ENCODE measurements at places on chromosomes 13 and 19. TPM values are rescaled to one million over a fixed set of nuclear protein-coding genes. Genes with fewer than 3 reads are reported as not detected.
A peak's percentile ranks its signal among the peaks of the same experiment; 100 is the strongest.

Gene SCN1B
- 2.7 TPM for total RNA-seq

- DNase-seq: no peak
These were observed 10.5 kb downstream of the CEBPA start for GRCh38 chr19:33291623-33292534.

Gene RNF113B
- total RNA-seq: not detected

DNA sequence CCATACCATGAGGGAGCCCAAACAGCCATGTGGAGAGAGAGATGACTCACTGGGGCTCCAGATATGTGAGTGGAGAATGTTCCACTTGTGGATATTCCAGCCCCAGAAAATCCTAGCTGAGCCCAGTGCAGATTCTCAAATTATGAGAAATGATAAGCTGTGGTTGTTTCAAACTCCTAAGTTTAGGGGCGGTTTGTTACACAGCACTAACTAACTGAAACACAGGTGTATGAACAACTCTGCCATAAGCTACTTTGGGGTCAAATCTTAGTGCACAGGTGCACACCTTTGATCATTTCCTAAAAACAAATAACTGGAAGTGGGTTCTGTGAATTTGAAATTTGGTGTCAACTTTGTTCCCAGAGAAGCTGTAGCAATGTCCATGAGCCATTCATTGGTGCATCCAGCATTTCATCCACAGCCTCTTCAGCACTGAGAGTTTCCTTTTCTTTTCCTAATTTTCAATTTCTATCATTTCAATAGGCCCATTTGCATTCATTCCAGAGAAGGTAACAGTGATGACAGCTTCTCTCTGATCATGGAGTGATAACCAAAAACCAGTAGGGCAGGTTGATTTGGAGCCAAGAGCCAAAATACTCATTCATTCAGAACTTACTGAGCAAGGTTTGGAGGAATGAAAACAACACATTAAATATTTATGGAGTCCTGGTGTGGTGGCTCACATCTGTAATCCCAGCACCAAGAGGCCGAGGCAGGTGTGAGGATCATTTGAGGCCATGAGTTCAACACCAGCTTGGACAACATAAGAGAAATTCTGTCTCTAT, 8.8 kb upstream of the CLPP start:
- no peak for DNase-seq

Gene FUT2
- total RNA-seq: not detected

GRCh38 chr19:31310432-31311133, 38.7 kb downstream of the TSHZ3 start:
- DNase-seq: no peak

Gene PPP1R13L
- 16.6 TPM for total RNA-seq

- no peak for DNase-seq
These were observed 680.1 kb downstream of the DIAPH3 start for GRCh38 chr13:59483501-59484145.

DNA sequence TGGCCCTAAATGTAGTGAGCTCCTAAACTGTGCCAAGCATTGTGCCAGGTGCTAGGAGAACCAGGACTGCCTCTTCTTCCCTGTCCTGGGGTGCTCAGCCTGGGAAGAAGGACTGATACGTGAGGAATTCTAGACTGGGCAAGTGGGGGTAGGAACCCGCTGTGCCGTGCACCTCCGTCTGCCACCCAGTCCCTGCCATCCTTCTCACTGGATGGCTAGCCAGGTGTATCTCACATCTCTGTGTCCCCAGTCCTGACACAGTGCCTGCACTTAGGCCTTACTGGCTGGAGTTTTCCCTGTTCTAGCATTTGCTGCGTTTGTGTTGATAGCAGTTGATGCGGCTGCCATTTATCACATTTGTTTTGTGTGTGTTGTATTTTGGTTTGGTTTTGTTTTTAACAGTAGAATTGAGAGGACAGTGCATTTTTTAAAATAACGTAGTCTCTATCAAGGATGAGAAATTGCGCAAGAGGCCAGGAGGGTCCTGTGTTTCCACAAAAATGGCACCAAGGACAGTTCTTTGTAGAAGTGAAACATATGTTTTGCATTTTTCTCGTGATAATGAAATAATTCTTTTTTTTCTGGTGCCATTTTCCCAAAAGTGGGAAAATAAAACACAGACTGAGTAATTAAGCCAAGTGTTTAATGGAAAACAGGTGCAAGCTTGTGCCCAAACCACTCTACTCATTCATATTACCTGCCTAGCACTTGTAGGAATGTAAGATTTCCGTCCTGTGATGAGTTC, 4.7 kb upstream of the GPR183 start:
- no peak for DNase-seq

GRCh38 chr13:37453246-37453645, 145.3 kb downstream of the POSTN start:
- DNase-seq: no peak

Gene ADAT3
- 9.1 TPM for total RNA-seq

Gene MEF2B
- total RNA-seq: 3.0 TPM

GRCh38 chr13:39577203-39577602, 25.8 kb downstream of the LHFPL6 start:
- DNase-seq: no peak

DNA sequence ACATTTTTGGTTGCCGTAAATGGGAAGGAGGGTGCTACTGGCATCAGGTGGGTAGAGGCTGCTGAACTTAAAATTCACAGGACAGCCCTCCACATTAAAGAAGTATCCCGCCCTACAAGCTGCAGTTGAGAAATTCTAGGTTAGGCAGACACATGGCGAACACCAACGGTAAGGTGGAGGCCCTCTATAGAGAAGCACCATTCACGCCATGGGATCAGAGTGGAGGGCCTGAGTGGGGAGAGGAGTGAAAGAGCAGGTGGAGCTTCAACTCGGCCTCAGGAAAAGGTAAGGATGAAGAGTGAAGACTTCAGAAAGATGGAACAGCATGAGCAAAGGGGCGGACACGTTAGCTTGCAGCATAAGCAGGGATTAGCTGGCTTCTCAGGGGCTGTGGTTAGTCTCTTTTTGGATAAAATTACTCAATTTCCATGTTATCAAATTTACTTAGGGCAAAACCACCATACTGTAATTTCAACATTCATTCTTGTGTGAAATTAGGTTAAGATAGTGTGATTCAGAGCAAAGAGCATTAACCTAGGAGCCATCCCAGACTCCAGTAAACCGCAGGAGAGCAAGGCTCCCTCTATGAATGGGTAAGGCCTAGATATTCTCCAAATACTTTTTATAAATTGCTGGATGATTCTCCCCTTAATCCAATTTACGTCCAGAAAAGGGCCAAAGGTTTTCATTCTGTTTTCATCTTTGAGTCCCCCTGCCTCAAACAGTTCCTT, 1.2 kb downstream of the EEF1AKMT1 start:
- DNase-seq: no peak

Gene ZNF564
- total RNA-seq: 7.4 TPM

DNA sequence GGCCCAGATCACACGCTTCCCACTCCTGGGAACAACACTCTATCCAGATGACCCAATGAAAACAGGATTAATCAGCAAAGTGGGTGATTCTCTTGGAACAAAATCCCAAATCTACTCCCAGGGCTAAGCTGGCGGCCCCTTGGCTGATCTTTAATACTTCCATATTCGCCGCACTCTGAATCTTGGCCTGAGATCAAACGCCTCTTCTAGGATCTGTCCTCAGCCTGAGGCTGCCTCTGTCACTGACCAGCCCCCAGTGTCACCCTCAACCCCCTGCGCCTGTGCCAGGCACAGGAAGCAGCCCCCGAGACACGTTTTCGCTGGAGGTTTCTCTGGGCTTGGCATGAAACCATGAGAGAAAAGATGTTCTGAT, 2.4 kb upstream of the CTXN1 start:
- DNase-seq: no peak

DNA sequence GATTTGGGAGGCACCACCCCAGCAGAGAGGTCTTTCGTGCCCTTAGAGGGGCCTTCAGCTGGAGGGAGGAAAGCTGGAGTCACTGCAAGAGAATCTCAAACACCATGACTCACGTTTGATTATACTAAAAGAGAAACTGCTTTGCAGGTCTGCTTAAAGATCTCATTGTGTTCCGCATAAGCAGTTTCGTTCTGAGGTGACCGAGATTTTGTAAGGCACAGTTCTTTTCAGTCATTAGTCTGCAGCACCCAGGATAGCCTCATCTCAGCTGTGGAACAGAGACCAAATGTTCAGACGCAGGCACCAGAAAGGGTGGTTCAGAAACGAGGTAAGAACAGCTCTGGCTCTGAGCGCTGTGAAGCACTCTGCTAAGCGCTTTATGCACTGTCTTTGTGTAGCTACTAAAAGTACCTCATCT, 71.2 kb upstream of the GTF3A start:
- peak; percentile 31 for DNase-seq

- no peak for DNase-seq
These were observed 4.6 kb upstream of the ITGBL1 start for GRCh38 chr13:101447852-101448251.

Gene MEIOSIN
- total RNA-seq: not detected

DNA sequence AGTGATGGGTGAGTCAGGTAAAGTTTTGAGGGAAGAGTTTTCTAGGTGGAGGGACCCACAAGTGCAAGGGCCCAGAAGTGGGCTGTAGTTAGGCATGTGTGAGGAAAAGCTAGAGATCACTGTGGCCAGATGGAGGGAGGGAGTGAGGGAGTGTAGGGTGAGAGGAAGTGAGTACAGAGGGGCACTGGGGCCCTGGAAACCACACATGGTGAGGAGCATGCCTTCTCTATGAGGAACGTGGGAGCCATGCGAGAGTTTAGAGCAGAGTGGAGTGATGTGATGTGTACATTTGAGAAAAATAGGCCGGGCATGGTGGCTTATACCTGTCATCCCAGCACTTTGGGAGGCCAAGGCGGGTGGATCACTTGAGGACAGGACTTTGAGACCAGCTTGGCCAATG, 14.7 kb upstream of the SHKBP1 start:
- DNase-seq: no peak

Gene CEACAM8
- not detected for total RNA-seq

- no peak for DNase-seq
These were observed 716 bp upstream of the MAP2K2 start for GRCh38 chr19:4124638-4125037.

- DNase-seq: no peak
These were observed 1.6 kb downstream of the ADGRE3 start for GRCh38 chr19:14673088-14673487.

DNA sequence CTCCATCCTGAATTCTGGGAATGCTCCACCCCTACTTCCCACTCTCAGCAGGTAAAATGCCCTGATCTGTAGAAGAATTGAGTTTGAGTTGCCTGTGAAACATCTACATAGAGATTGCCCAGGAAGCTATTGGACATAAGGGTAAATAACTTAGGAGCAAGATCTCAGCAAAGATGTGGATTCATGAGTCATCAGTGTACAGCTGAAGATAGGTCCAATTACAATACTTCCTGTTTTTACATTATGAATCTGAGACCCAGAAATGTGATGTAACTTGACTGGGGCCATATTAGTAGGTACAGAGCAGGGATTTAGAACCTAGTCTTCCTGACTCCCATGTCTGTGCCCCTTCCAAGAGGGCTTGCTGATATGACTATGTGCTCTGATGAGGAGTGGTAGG, 79.4 kb upstream of the FNDC3A start:
- DNase-seq: no peak

DNA sequence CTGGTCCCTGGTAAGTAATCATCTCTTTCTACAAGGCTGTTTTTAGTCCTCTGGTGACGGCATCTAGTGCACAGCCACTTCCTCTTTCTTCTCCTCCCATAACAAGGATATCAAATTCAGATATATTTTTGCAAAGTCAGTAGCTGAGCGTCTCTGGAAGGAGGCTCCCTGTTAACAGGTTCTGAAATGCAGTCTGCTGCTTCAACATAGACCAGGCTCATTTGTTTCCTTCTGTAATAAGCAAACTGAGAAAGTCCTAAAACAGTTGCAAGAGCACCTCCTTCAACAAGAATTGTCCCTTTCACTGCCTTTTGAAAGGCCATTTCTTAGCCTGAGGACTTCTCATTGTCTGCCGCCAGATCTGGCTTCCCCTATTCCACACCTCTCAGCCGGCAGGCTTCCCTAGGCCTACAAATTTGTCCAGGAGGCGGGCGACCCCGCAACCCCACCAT, 7.4 kb upstream of the ZSCAN5A start:
- DNase-seq: no peak

DNA sequence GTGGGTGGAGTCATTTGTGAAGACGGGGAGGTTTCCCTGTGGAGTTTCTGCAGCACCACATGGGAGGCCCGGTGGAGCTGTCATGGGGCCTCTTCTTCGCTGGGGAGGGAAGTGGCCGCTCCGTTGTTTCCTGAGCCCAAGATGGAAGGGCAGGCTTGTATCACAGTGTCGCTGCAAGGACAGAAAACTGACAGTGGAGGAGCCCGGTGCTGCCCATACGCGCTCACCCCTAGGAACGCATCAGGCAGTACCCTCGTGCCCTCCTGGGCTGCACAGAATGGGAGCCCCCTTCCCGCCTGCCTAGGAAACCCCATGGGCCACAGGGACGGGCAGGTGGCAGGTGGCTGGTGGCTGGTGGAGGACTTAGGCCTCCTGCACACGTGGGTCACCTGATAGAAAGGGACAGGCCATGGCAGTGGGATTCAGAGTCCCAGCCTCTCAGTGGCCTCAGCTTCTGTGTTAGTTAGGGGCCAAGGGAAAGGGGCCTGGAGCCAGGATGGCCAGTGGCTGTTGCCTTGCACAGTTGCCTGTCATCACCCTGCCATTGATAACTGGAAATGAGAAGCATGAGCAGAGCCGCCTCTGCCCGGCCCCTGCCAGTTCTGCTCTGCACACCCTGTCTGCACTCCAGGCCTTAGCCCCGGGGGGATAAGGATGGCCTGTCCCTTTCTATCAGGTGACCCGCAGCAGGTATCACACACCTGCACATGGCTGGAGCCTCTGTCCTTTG, 7.6 kb downstream of the COL4A2 start:
- no peak for DNase-seq

- no peak for DNase-seq
These were observed 6.9 kb downstream of the FBN3 start for GRCh38 chr19:8142513-8142900.

DNA sequence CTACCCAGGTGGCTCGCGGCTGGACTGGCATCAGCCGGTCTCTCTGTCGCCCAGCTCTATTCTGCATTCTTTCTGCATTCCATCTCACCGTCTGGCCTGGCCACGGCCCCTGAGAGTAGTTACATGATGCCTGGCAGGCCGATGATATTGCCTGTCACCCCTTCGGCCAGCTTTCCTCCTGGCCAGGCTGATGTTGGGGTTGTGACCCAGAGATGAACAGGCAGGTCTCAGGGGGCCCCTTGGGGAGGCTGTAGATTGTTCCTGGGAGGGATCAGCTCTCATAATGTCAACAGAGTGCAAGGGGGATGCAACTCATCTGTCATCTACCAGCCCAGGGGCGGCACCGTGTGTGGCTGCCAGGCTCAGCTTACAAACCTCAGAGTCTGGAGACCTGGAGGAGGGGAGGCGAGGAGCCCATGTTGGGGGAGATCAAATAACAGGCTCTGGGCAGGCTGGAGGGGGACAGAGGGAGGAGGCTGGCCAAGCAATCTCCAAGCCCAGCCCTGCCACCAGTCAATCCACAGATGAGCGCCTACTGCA, 13.6 kb upstream of the FBXO17 start:
- DNase-seq: no peak

GRCh38 chr13:48857576-48857975, 118.1 kb upstream of the FNDC3A start:
- no peak for DNase-seq

Gene SIGLEC10
- 6.6 TPM for total RNA-seq

DNA sequence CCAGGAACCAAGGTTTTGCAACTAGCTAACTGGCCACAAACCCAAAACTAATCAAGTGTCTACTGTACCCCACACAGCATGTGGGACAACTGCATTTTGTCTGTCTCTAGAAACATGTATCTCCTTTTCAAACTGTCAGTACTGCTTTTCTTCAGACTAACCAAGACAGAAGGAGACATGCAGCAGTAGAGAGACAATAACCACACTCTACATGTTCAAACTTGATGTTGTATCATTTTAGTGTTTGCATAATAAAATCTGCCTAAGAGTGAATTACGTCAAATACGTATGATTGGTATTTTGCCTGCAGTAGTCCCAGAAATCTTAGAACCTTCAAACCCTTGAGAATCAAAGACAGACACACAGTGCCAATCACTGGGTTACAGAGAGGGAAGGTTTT, 22.0 kb upstream of the FREM2 start:
- DNase-seq: no peak

Measured in activated T-helper 2 cell treated with anti-CD3 and anti-CD28 coated beads, Interferon-gamma antibody, Interleukin-2, Interleukin-4, amounts not matched to agents 10 μg/mL and 5 μg/mL and 100 μg/mL, durations not matched to agents 14 hours and 24 hours and 36 hours (primary cell).